ENCODE measurements at places on chromosomes 11 and 22.

DNA sequence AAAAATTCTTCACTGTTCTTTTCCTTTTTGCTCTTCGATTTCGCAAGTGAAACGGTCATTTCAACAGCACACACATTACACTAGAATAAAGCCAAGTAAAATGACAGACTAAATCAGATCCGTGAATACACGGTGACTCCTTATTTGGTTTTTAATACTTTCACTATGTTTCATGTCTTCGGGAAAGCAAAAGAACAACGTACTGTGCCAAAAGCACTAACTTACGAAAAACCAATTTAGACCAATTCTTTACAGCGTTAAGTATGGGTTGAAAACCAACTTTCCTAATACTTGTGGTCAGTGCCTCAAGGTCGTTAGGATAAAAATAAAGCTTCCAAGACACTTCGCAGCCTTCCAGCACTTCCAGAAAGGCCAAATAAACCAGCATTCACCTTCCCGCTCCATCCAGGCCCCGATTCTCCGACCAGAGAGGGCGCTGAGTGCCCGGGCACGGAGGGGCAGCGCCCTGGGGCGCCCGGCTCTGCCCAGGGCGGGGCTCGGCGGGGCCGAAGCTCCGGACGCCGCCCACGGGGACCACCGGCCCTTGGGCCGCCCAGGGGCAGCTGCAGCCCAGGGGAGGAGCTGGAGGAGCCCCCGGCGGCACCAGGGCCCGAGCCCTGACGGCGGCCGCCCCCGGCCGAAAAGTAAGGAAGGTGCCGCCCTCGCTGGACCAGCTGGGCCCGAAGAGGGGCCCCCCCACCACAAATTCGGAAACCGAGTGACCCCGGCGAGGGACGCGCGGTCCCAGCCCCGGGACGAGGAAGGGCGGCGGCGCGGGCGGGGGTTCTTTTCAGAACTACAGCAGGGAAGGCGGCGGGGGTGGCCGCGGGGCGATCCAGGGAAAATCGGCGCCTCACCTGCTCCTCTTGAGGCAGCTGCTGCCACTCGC, 499 bp downstream of the ATL3 start:
- peak; percentile 78 for DNase-seq

- DNase-seq: no peak
Observed at GRCh38 chr22:49885881-49886280, 32.2 kb downstream of the ZBED4 start.

GRCh38 chr11:126680131-126680530, 320.4 kb downstream of the KIRREL3 start:
- no peak for DNase-seq

DNA sequence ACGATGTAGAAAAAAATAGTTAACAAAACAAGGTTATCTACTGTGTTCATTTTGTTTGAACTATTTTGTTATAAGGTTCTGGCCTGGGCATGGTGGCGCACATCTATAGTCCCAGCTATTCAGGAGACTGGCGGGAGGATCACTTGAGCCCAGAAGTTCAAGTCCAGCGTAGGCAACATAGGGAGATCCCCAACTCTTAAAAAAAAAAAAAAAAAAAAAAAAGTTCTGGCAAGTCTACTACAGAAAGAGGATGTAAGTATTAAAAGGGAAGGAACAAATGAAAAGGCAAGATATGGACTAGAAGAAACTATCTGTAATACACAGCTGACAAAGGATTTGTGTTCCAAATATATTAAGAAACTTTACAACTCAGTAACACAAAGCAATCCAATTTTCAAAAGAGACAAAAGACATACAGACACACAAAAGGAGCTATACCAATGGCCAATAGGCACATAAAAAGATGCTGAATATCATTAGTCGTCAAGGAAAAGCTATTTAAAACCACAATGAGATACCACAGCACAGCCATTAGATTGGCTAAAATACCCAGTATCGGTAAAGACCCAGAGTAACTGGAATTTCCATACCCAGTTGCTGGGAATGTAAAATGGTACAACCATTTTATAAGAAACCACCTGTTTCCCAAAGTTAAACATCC, 27.4 kb downstream of the RRAS2 start:
- no peak for DNase-seq

DNA sequence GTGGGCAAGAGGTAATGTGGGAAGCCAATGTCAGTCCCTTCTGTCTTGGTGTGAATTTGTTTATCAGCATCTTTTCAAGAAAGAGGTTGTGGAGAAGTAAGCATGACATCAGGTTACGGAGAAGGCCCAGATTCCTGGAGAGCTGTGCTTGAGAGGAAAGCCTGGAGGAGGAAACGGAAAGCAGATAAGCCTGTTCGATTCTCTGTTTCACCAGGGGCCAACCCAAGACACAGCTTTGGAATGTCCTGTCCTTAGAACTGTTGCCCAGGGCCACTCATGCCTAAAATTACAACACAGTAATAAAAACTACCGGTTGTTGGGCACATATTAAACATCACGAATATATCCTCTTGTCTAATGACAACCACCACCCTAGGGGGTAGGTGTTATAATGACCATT, 148.5 kb downstream of the NAV2 start:
- DNase-seq: peak; percentile 39

GRCh38 chr22:19930551-19931486, 10.8 kb upstream of the COMT start:
- no peak for DNase-seq

- no peak for DNase-seq
Observed at GRCh38 chr11:121578251-121578976, 125.6 kb upstream of the SORL1-AS1 start.

DNA sequence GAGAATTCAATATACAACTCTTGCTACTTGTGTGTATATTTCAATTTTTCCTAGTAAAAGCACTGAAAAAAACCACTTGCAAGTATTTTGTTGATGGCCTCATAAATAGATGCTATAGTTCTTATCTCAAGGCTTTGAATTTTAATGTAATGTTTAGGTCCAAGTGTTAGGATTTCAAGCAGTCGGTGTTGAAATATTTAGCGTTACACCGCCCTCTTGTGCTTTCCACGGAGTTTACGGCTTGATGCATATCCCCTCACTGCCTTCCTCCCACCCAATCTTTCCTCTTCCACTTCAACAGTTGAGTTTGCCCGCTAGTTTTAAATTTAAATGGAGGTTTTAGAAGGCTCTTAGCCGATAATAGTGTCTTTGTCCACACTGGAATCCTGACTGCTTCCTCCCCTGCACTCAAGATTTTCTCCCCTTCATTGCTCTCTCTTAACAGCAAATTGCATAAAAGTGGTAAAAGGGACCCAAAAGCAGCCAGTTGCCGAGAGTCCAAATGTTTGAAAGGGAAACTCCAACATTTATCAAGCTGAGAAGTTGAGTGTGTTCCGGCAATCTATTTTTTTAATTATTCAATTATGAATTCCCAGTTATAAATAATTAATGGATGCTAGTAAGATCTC, 25.9 kb upstream of the HTATIP2 start:
- peak; percentile 20 for DNase-seq

DNA sequence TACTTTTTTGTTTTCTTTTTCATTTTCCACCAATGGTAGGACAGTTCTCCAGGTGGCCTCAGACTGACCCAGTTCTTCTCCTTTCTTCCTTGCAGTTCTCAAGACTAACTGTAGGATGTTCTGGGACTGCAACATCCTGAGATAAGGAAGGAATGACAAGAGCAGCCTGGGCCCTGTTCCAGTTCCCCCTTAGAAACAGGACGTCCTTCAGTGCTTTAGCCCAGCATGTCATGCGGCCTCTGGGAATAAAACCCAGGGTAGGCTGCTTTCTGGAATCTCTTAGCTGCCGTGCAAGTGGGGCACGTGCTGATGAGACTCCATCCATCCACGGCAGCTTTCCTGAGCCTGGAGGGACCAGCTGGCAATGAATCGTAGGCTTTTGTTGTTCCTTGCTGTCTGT, 24.0 kb upstream of the CADM1 start:
- no peak for DNase-seq

- no peak for DNase-seq
Observed at GRCh38 chr22:41910050-41911000, 4.5 kb downstream of the SHISA8 start.

DNA sequence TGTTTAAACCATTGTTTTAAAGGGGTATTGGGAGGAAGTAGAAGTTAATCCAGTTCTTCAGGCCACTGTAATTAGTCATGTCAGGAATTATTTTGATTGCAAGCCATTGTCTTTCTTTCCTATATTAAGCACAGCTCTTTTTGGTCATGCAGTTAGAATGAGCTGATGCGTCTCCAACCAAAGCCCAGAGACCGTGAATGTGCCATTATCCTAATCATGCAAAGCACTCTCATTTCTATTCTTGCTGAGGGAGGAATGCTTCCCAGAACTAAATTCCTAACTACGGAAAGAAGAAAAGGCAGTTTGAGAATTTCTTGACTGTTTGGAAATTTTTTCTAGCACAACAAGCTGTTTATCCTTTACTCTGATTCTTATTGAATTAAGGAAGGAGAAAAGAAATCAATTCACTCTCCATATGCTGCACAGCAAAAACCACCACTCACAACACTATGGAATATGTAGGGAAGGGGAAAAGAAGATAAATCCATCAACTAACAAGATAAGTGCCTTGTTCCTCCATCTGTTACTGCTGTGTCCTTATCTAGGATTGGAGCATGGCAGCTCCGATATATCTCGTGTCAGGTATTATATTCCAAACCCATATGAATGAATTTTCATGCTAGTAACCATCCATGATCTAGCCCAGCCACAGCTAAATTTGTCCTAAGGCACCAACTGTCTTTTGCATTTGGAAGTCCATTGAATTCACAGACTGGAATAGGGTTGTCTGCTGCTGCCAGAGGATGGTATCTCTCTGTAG, 70.8 kb downstream of the NTM start:
- DNase-seq: no peak

DNA sequence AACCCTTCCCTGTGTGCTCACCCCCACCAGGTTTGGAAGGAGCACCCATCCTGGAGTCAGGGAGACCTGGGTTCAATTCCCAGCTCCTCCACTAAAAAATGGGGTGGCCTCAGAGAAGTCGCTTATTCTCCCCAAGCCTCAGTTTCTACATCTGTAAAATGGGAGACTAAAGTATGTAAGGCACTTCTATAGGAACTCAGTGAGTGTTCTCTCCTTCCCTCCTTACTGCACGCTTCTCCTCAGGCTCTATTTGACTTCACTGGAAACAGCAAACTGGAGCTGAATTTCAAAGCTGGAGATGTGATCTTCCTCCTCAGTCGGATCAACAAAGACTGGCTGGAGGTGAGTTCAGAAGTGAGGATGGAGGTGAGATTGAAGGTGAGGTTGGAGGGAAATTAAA, 11.3 kb downstream of the NCF4 start:
- no peak for DNase-seq

Measured in cerebellar cortex (tissue), 1 donor.